SK-N-SH (cell line): ENCODE measurements at places on chromosomes 3 and 15.

GRCh38 chr3:14624498-14624897 lies 27.1 kb upstream of the CCDC174 start:
- DNase-seq = no peak

DNA sequence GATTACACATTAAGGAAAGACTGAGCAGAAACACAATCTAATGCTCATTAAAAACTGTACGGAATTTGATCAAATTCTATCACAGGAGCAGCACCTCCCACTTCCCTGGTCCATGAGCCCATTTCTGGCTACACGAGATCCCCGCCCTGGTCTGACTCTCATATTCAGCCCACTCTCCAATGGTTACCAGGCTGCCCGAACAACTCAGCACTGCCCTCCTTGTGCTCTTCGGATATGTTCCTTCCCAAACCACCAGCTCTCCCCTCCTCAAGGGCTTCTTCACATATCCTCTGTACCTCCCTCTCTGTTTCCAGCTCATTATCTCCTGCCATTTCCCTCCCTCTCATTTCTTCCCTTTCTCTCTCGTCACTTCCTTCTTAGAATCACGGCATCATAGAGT lies 180.5 kb downstream of the RSL24D1 start:
- DNase-seq = no peak

GRCh38 chr3:9809239-9809614 lies 835 bp upstream of the TTLL3 start:
- no peak for DNase-seq

- DNase-seq = no peak
Observed at GRCh38 chr15:36403351-36403750, 176.1 kb upstream of the CDIN1 start.
